Stimulated activated CD4-positive, alpha-beta T cell treated with anti-CD3 and anti-CD28 coated beads, Interleukin-15, amount 100 ng/mL, for 1 hour (primary cell): ENCODE measurements at places on chromosomes 11 and 22.

- DNase-seq, result no peak
These were observed 6.6 kb downstream of the ABCC8 start for GRCh38 chr11:17469998-17470397.

- no peak for DNase-seq
These were observed 27.7 kb upstream of the SMCO4 start for GRCh38 chr11:93570759-93571413.

DNA sequence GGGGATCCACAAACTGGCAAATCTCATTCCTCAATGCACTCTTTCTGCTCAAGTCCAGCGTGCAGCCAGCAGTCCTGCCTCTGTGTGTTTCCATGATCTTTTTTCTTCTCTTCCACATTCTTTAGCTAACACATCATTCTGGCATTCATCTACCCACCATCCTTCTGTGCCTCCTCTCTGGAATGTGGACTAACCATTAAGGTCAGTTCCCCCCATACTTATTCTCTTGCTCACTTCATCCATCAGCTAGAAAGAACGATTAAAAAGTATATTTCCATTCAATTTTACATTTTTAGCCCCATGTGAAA is 7.8 kb downstream of the KIRREL3 start:
- DNase-seq, result no peak

DNA sequence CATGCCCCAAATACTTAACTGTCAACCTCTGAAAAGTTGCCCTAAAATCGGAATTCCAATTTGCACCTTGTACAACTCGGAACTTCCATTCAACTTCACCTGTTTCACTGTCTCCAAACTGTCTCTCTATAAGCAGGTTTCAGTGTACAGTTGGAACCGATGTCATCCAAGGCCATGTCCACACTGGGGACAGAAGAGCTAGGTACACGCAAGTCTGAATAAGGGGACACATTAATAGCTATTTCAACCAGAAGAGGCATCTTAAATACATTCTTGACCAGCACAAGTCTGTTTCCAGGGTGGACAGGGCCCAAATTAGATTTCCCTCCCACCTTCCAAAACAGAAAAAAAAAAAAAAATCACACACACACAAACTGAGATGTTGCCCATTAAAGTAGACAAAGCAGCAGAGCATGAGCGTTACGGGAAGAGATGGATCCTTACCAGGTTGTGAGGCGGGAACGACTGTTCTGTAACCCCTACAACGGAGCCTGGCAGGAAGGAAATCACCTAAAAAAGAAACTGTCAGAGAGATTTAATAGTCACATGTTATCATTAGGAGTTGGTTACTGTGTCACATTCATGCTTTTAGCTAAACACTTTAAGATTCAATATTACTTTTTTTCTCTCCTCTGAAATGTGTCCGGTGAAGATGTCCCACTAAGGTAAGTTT is 1.7 kb downstream of the CREBZF start:
- no peak for DNase-seq

DNA sequence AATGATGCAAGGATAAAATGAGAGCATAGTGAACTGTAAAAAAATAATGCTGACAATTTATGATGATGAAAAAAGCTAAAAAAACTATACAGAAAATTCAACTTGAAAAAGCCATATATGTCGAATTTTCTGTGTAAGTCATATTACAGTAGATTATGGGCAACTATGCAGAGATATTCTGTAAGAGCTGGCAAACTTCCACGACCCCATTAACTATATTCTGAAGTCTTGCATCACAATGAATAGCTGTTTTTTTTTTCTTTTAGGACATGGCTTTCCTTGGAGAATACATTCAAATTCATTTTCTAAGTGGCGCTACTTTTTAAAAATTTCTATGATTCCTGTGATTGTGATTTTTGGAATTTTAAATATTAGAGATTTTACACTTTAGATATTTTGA is 18.4 kb downstream of the PSMD13 start:
- DNase-seq, result no peak

- no peak for DNase-seq
These were observed 16.7 kb downstream of the FLRT1 start for GRCh38 chr11:64052436-64052835.

DNA sequence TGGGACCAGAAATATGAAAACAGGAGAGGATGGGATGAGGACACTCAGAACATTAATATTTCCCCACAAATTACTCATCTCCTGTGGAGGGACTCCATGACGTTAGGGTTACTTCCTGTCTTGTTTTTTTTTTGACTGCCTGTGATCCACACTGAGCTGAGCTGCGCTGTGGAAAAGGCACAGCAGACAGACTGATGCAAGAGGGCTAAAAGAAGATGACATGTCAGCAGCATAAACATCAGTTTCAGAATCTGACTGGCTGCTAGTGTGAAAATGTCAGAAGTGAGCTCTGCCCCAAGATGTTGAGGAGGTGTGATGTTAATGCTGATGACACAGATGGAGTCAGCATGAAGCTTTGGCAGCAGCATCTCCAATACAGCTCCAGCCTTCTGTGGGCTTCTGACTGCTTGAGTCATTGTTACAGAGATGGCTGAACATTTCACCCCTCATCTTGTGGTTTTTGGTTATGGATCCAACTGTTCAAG is 286.8 kb downstream of the BLID start:
- no peak for DNase-seq

- no peak for DNase-seq
These were observed 27.3 kb upstream of the TMEM86A start for GRCh38 chr11:18671246-18671645.

- DNase-seq, result peak; percentile 3
These were observed at the start of gene ELMOD1 for GRCh38 chr11:107590460-107591377. Gene ELMOD1 (plus strand): TSS chr11:107591147. CDS start chr11:107618190, 27,043 bp downstream.

GRCh38 chr11:22512457-22512856 is 113.2 kb downstream of the FANCF start:
- DNase-seq, result no peak

DNA sequence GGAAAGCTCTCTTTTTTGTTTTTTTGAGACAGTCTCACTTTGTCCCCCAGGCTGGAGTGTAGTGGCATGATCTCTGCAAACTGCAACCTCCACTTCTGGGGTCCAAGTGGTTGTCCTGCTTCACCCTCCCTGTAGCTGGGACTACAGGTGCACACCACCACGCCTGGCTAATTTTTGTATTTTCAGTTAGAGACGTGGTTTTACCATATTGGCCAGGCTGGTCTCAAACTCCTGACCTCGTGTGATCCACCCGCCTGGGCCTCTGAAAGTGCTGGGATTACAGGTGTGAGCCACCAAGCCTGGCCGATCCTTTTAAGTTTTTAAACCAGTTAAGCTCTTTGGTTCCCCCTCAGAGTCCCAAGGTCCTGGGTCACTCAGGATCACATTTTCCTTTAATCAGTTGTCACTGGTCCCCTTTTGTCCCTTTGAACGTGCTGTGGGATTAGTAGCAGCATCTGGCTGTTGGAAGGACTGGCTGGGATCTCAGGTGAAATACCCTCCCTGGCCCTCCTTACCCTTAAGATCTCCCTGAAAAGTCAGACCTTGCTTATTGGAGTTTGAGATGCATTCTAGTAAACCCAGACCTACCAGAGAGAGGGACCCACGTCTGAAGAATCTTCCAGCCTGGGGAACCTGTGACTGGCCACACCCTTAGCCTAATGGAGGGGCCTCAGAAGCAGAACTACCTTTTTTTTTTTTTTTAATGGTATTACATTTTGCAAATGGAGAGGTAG is 8.1 kb downstream of the MALAT1 start:
- no peak for DNase-seq

- DNase-seq, result no peak
These were observed 154.1 kb downstream of the COMMD9 start for GRCh38 chr11:36135076-36135475.

DNA sequence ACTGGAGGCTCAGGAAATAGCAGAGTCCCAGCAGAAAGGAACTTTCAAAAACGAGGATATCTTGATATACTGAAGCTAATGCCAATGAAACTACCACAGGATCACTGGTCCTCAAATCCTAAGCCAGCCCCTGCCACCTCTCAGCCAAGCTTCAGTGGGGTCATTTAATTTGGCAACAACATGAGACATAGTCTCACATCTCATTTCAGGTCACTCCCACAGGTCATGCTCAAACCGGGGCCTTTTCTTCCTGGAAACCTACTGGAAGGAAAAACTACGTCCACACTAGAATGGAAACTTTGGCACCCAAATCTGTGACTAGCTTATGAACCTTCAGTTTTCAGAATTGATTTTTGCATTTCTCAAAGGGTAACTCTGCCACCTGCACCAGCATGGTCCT is 61.9 kb upstream of the CYP2D6 start:
- no peak for DNase-seq

- DNase-seq, result no peak
These were observed 1173.7 kb downstream of the BRD1 start for GRCh38 chr22:48653929-48654328.

- no peak for DNase-seq
These were observed 37.2 kb upstream of the NAV2 start for GRCh38 chr11:19675397-19675796.
